ENCODE measurements at places on chromosomes 12 and 14. TPM values are rescaled to one million over a fixed set of nuclear protein-coding genes. Genes with fewer than 3 reads are reported as not detected.

- DNase-seq, result no peak
Observed at GRCh38 chr12:94553130-94553519, 93.5 kb upstream of the CEP83 start.

GRCh38 chr12:30969006-30969405 lies 42.5 kb downstream of the TSPAN11 start:
- DNase-seq, result no peak

DNA sequence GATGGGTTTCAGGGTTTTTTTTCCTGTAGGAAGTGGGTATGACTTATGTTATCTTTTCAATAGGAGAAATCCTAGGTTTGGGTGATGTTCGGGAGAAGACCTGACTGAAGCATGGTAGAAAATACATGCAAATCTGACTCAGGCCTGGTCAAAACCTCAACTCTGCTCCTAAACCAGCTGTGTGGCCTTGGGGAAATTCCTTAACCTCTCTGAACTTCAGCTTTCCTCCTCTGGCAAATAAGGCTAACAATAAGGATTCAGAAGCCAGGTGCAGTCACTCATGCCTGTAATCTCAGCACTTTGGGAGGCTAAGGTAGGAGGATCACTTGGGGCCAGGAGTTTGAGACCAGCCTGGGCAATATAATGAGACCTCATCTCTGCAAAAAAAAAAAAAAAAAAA lies 148.5 kb downstream of the PHETA1 start:
- no peak for DNase-seq

GRCh38 chr14:58663494-58664111 lies 25.8 kb downstream of the DACT1 start:
- no peak for DNase-seq

CCDC63 gene
- total RNA-seq, result 0.29 TPM

IAPP gene
- not detected for total RNA-seq

Data from lower leg skin (tissue), 4 donors.